Activated CD8-positive, alpha-beta memory T cell treated with anti-CD3 and anti-CD28 coated beads, Interleukin-2, amount 50 U/mL, for 4 hours (primary cell): ENCODE measurements at places on chromosomes 6 and 20.

- no peak for DNase-seq
These were observed 104.3 kb upstream of the BEND6 start for GRCh38 chr6:56850626-56851025.

DNA sequence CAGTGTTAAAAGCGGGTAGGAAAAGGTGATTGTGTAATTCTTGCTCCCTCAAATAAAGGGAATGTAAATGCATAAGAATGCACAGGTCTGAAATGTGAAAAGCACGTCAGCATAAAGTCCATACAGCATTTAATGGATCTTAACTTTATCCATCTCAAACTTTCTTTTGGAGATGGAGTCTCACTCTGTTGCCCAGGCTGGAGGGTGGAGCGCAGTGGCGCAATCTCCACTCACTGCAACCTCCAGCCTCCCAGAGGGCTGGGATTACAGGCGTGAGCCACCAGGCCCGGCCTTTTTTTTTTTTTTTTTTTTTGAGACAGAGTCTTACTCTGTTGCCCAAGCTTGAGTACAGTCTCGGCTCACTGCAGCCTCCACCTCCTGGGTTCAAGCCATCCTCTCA, 33.4 kb downstream of the RNASET2 start:
- DNase-seq = no peak

DNA sequence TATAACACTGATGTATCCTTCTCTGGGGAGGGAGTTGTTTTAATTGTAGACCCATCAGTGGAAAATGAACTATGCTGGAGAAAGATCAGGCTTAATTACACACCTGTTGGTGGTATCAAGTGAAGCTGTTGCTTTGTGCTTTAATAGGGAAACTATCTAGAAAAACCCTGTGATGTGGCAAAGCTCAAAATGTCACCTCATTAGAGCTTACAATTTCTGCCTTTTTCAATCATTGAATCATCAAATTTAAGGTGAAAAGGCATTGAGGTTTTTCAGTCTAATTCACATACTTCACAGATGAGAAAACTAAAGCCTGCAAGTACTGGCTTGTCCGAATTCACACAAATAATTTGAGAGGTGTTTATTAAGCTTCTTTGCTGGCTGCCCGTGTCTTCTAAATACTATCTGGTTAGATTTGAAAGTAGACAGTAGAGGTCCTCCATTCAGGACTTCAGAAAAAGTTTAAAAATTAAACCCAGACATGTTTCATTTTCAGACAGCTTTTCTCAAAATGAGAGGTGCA, 143.3 kb upstream of the MAP3K7 start:
- no peak for DNase-seq

GRCh38 chr20:62984666-62985443, 21.9 kb downstream of the BHLHE23 start:
- no peak for DNase-seq

DNA sequence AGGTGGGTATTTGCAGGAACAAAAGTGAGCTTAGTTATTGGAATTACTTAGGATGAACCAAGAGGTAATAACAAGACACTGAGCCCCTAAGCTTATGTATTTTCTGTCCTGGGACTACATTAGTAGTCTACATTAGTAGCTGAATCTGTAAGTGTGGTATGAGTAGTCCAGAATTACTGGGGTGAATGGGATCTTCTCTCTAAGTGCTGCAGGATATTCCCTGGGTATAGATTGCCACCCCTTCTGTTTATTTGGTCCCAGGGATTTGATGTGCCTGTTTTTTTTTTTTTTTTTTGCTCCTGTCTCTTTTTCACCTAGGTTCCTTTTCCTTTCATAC, 5.9 kb downstream of the CD2AP start:
- DNase-seq = no peak

- DNase-seq = no peak
These were observed 297.2 kb downstream of the GJA1 start for GRCh38 chr6:121732641-121733040.

DNA sequence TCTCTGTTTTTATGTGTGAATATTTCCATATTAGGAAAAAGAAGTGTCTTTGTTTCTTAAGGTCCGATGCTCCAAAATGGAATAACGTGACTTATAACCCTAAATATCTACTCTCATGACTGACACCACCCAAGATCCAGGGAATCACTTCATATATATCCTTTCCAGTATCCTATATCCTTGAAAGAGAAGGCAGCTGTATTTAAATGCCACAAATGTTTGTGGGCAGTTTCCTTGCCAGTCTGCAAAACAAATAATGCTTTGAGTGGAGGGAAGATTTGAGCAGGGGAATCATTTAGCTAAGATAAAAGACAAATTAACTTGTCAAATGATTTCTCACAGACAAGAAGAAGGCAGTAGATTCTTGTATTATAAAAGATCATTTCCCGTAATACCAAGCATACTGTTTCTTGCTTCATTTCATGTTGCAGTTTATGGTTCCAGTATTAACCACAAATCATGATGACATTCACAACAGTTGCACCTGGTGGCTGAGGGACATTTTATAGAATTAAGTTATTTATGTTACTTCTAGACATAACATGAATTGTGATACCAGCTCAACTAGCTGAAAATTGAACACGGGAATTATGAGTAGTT, 30.0 kb upstream of the FABP7 start:
- DNase-seq = no peak

DNA sequence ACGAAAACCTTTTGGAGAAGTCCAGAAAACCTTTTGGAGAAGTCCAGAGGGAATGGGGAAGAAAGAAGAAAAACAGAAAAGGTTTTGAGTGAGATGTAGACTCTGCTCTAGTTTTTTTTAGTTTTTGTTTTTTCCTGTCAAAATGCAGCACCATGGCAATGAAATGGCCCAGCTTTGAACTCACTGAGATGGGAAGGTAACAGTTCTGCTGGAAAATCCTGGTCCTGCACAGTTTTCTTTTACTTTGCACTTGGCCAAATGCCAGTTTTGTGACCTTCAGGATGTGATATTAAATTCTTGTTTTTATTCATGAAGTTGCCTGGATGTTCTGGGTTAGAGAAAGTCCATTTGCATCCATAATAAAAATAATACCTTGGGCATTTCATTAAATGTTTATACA, 145.7 kb downstream of the CFAP61 start:
- no peak for DNase-seq

GRCh38 chr6:57207141-57207540, 15.0 kb downstream of the RAB23 start:
- DNase-seq = no peak

DNA sequence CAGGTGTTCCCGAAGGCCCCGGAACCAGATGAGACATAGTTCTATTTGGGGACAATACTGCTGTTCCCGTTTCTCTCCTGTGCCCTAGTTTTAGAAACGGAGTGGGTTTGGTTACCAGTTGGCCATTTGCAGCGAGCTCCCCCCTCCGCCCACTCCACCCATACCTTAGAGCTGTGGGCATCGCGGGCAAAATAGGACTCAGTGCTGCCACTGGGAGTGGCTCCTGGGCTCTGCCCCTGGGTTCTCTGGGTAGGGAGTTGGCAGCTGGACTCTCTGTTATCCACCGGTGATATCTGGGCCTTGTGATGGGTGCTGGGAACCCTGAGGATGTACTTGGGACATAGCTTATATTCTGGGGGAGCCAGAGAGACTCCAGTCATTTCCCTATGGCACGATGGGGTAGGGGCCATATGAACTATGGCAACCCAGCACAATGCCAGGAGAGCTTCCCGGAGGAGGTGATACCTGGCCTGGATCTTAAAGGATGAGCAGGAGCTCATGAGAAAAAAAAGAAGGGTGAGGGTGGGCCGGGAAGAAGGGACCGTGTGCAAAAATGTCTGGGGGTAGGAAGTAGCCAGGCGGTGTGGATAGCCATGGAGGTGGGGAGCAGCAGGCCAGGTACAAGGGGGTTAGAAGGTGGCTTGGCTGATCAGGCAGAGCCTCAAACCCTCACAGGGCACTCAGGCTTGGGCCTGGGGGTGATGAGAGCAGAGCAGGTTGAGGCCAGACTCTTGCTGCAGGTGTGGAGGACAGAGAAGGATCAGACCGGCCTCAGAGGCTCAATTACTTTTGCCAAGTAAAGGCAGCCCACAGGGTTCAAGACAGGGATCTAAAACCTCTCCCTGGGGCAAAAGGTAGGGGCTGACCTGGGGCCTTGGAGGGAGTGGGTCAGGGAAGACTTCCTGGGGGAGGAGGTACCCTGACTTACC, 9.6 kb downstream of the SRC start:
- no peak for DNase-seq

- no peak for DNase-seq
These were observed 54.2 kb downstream of the ARMC2 start for GRCh38 chr6:108902382-108902792.

GRCh38 chr6:147941143-147941542, 401.5 kb upstream of the SASH1 start:
- no peak for DNase-seq

DNA sequence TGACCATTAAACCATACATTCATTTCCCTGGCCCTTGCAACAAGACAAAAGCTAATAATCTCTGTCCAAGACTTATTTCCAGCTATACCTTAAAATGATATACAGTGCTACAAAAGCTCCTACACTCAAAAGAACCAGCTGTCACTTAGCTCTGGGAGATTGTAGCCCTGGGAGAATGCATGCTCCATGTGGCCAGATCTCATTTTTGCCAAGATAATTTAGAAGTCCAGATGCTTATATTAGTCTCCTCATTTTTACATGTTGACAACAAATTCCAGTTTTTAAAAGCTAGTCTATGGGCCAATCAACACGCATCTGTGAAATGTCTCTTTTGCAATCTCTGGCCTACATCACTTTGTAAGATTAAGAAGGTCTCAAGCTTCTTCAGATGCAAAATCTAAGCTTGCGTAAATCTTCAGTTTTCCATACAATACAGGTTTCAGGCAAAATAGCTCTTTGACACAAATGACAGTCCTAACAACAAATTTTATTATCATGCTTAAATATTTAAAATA, 27.1 kb downstream of the TASP1 start:
- no peak for DNase-seq

DNA sequence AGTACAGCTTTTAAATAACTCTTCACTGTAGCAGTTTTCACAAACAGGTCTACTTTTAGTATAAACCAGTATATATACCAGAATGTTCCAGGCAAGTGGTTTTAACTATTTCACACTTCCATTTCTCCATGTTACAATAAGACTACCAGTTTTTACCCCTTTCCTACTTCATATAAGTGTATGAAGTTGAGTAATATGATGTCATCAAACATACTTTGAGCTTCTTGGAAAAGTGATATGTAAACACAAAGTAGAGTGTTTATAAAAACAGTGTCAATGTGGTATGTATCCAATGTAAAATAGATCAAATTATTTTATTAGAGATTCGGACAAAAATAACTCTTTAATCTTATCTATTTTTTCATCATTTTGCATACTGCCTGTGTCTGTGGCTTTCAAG, 2.5 kb upstream of the PAQR8 start:
- DNase-seq = no peak

DNA sequence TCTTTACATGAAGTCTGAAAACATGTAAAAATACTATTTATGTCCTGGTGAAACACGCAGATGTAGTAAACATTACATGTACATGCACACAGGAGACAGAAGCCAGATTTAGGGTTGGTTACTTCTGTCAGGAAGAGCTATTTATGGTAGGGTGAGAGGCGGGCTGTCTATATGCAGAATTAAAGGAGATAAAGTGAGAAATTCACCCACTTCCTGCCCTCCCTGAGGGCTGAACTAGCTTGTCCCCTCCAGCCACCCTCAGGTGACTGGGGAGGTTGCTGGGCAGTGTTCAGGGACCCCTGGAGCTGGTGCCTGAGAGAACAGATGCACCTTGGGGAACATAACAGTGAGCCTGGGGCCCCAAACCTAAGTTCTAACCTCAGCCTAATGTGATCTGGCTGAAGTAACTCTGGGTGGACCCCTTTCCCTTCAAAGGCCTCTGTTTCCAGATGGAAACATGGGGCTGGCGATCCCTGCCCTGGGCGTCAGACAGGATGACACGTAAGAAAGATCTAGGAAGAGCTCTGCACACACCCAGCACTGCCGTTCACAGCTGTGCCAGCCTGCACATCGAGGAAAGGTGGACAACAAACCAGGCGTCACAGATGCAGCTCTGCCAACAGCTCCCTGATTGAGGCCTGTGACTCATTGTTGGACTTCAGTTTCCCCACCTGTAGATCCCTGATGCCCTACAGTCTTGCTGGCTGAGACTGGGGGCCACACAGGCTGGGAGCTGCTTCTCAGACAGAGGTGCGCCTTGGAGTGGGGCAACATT, 1.3 kb downstream of the PI16 start:
- DNase-seq = no peak

DNA sequence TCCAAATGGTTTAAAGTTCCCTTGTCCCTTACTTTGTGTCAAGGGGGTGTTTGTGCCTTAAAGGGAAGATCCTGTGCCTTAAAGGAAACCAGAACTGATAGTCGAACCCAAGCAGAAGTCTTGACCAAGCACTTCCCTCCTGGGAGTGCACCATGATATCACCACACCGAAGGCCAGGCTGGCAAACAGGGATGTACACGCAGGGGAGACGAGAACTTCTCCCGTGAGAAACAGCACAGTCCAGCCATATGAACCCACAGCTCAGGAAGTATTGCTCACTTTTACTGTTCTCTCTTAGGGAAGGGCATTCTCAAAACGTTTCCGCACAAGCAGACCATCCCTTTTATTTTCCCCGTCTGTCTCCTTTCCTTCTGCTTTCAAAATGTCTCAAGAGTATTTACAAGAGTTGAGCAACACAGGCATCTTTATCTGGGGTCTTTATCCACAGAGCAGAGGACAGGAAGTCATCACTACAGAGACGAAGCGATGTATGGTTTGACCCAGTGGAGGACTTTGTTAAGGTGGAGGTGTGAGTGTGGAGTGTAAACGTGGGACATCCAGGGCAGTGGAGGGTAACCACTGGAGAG, 12.8 kb upstream of the SERPINB1 start:
- DNase-seq = no peak

DNA sequence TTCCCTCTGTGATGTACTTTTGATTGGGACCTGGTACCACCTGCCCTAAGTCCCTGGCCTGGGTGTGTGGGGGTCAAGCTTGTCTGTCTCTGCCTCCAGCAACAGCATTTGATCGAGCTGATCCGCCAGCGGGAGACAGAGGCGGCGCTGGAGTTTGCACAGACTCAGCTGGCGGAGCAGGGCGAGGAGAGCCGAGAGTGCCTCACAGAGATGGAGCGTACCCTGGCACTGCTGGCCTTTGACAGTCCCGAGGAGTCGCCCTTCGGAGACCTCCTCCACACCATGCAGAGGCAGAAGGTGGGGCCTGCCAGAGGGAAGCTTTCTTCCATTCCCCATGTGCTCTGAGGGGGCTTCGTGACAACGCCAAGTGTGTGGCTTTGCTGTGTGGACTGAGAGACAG, 5.4 kb downstream of the GID8 start:
- no peak for DNase-seq

DNA sequence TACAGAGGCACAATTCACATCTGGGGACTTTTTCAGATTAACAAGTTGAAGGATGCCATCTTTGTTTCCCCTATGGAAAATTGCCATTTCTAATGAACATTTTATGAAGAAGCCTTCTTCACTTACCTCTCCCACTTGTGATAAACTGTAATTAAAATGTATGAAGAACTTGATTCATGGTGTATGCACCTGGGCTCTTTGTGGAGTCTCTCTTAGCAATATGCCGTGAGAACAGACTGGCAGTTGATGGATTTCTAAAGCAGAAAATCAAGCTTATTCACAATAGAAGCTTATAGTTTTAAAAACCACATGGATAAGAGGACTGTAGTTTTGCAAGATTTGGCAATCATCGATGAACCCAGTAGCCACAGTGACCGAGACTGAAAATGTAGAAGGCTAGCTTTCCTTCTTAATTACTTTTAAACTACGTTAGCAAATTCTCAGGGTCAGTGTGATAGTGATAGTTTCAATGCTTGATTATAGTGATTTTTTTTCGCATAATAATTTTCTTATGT, 270.6 kb downstream of the PRL start:
- no peak for DNase-seq
